ENCODE measurements at places on chromosomes 7 and 10. TPM values are rescaled to one million over a fixed set of nuclear protein-coding genes. Genes with fewer than 3 reads are reported as not detected.

- no peak for DNase-seq
Observed at GRCh38 chr7:30549931-30550493, 44.7 kb upstream of the GARS1 start.

DNA sequence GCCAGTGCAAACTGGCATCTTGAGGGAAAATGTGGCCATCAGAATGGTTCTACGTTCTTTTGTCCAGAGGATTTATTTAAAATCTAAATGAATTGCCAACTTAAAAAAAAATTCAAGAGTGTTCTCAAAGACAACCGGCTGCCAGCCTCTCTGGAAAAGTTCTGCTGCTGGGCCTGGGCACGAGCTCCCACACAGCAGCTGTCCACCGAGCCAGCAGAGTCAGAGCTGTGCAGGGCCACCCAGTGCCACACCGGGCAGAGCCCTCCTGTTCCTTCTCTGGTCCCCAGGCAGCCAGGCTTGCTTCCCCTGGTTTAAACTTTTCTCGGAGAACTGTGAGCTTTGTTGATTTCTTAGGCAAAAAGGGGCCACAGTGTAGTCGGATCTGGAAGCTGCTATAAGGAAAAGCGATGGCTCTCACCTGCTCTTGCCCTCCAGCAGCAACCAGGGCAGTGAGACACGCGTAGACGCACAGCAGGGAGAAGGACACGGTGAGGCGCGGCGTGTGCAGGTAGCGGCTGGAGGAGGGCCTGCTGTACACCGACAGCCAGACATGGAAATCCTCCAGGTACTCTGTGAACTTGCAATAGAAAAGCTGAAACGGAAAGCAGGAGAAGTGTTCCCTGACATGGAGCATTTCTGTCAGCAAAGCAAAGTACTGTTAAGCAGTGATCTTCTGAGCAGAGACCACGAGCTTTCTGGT is 111.6 kb downstream of the PKD1L1 start:
- DNase-seq, result no peak

DNA sequence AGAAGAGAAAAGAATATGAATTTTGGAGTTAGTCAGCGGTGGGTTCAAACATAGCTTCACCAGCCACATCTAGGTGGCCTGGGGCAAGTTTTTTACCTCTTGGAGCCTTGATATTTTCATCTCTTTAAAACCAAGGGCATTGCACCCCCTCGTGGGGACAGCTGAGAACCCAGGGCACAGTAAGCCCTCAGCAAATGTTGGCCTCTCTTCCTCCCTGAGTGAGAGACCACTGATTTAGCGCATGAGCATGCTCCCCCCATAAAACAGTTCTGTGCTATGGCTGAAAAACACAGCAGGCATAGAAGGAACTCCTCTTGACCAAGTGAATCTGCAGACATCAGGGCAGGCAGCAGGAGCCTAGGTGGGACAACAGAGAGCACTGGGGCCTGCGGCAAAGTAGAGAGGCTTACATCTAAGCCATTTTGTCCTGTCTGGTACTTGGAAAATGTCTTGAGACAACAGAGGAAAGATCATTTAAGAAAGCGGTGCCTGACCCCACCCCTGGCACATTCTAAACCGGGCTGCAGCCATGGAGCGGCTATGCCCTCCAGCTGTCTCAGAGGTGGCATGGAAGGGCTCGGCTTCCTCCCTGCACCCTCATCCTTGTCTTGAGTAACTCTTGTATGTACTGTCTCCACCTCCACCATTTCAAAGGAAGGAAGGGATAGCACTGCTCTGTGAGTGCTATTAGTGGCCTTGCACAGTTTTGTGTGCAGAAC is 94.7 kb downstream of the ARHGAP22 start:
- DNase-seq, result no peak

ZNF736 gene
- not detected for total RNA-seq

DNA sequence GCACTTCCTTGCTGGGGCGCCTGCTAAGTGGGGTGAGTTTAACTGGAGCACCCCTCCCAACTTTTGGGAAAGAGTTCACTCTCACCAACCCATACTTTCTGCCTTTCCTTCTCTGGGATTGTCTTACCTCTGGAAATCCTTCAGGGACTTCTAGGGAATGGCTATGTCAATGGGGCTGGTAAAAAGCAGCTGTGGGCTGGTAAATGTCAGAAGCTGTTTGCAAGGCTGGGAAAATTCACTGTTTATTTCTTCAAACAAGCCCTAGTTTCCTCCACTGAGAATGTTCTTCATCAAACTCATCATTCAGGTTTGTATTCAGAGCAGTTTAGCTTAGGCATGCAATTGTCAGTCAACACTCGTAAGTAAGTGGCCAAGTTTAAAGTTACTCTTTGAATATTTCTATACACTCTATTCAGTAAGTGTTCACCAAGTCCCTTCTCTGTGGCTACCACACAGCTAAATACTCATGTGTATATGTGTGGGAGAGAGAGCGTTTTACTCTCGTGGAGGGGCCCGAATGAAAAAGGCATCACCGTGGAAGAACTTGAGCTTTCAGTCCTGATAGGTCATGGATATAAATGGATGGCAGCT is 654.8 kb downstream of the LRMDA start:
- no peak for DNase-seq

GRCh38 chr7:87574630-87575029 is 26.1 kb downstream of the ABCB1 start:
- no peak for DNase-seq

DNA sequence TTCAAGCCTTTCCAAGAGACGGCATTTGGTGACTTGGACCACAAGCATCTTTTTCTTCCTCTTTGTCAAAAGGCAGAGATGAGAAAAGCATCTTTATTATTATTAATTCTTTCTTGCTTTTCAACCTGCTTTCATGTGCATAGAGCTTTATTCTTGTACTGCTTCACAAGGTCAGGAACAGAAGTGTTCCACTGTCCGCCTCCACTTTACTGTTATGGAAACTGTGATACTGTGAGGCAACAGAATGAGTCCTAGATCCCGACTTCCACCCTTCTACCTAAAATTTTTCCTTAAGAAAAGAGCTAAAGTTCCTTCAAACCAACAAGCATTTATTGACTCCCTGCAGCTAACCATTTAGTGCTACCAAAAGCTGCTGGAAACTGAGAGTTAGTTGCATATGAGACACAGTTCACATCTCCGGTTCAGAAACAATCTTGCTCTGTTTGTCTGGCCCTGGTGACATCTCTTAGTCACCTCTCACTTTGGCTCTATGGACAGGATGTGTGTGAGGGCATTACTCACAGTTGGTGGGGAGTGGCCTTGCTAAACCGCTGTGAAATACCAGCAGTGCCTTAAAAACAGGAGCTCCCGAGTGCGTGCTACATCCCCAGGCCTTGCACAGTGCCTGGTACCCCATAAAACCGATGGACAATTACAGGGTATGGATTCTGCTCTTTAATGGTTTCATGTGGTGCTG is 77.1 kb upstream of the TRIL start:
- no peak for DNase-seq

DNAH11 gene
- total RNA-seq, result 0.80 TPM

DNA sequence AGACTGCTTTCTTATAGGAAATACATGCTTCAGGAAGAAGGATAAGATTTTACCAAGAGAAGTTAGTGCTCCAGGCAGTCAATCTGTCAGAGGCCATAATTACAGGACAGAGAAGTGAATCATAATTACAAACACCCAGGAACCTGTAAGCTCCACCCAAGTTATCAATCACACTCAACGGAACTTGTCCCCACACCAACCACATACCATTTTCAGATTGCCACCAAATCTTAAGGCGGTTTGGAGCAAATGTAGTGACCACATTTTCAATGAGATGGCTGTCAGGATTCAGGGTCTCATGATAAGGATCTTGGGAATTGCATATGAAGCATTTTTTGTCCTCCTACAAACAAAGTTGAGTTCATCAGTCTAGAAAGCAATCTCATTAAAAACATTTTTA is 4.8 kb downstream of the LAMB1 start:
- DNase-seq, result no peak

- no peak for DNase-seq
Observed at GRCh38 chr10:20670579-20670978, 226.5 kb downstream of the NEBL start.
